ENCODE measurements at places on chromosomes 3 and 15. TPM values are rescaled to one million over a fixed set of nuclear protein-coding genes. Genes with fewer than 3 reads are reported as not detected.

Gene RPP14
- 11.2 TPM for total RNA-seq

Gene TM6SF1
- total RNA-seq: 22.0 TPM

Gene DUOXA1
- not detected for total RNA-seq

Gene ACOX2
- total RNA-seq: not detected
